ENCODE measurements at places on chromosomes 3 and 15.

DNA sequence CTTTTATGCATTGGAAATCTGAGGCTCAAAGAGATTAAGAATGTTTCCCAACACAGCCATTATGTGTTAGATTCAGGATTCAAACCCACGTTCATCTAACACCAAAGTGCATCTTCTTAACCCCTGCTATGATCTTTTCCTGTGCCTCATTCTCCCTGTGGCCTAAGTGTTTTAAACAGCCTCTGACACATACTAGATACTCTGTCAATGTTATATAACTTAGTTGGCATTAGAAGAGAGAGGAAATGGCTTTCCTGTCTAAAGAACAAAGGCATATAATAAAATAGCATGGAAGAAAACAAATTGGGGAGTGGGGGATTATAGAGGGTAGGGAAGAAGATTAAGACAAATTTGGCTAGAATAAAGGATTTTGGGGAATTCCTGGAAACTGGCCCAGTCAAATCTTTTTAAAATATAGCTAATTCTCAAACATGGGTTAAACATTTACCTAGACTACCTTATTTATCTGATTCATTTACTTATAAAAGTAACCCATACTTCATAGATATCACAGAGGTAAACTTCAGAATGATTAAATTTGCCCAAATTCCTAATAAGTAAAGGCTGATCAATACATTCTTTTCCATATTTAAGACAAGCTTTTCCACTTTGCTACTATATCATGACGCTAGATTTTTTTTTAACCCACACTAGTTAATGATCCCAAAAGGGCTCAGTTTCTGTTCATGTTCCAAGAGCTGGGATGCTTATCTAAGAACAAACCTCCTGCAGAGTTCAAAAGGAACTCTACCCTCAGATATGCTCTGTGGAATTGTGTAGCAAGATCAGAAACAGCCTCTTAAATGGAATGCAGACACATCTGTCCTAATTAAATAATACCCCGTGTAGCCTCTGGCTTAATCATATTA, 122.9 kb upstream of the PTPRG start:
- DNase-seq = no peak

DNA sequence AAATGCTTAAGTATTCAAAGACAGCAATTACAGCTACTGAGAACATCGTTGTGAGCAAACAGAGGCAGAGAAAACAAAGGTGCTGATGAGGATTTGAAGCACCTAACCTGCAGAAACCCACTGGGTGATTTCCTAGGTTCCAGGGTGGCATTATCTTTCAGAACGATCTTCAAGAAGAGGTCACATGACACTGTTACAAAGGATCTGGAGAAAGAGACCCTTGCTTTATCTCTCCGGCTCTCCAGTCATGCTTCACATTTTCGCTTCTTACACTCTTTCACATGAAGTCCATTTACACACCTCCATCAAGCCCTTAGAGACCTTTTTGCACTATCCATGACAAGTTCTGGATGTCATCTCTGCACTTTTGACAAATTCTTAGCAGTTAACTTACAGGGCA, 70.8 kb downstream of the GOLGA8B start:
- no peak for DNase-seq

DNA sequence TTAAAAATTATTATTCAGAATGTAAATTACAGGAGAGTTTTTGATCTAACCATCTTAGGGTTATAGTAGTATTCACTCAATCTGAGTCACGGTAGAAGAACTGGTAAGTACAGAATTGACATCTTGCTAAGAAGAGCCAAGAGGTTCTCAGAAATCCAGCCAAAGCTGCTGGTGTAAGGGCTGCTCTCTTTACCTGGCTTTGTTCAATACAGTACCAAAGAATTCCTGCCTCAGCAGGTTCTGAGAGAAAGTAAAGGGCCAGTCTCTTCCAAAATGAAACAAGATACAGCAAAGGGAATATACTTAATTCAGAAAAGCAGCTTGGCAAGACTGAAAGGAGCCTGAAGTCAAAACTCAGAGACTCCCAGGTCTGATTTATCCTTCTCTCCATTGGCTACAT, 193.1 kb downstream of the TNIK start:
- no peak for DNase-seq

DNA sequence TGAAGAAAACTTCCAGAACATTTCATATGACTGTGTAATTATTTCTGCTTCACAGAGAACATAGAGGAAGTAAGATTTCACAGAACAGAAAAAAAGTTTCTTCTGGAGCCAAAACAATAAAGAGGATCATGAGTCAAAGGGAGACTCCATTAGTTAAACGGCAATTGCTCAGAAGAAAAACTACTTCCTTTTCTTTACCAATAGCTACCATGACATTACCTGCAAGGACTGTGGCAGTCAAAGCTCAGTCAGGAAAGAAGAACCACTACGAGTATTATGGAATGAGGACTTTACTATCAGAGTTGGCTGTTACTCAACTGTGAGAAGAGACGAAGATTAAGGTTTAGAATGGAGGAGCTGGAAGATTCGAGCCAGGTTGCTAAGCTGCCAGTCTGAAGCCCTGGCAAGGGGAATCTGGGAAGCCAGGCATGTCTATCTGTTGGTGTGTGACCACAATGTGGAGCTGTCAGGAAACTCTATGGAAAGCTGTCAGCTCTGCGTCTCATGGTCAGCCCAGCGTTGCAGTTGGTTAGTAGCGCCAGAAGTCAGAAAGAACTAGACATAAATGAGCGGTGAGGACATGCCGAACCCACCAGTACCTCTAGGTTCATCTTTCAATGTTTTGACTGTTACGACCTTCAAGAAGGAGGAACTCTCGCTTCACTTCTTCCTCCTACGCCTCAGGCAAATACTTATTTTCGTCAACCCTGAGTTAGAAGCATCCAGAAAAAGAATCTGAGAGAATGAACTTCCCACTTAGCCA, 604.3 kb downstream of the FGF12 start:
- DNase-seq = no peak

- no peak for DNase-seq
These were observed 221.2 kb upstream of the STT3B start for GRCh38 chr3:31311559-31311958.

GRCh38 chr15:100802421-100803170, 77.0 kb upstream of the ALDH1A3 start:
- no peak for DNase-seq

DNA sequence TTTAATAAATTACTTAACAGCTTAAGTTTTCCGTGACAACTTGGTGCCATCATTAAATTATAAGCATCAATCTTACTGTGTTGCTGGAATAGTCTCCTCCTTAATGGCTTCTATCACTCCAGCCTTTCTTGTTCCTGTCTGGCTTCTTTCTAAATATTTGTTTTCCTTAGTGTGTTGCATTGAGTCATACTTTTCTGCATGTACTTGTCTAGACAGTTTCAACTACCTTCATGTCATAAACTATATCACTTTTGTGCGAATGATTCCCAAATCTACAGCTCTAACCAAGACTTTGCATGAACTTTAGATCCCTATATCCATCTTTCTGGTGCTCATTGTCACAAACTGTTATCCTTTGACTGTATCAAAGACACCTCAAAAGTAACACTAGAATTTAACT, 78.4 kb downstream of the AKAP13 start:
- DNase-seq = no peak

- no peak for DNase-seq
These were observed 533.1 kb upstream of the NAALADL2 start for GRCh38 chr3:174325834-174326700.

DNA sequence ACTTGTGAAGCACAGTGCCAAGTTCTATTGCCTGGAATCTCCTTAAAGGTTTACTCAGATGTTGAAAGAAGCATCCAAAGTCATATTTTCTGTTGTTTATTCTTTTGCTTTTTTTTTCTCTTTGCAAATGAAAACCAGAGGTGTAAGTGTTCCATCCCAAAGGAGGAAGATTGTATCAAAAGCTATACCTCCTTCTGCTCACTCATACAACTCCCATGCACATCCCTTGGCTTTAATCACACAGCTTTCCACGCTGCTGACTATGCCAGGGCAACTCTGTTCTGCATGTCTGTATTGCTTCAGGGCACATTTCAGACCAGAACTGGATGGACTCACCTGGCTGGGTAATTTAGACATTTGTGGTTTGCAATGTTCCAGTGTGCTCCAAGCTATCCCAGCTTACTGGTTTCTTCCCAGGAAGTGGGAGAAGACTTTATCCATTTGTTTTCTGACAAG, 399.6 kb upstream of the TBL1XR1 start:
- no peak for DNase-seq

DNA sequence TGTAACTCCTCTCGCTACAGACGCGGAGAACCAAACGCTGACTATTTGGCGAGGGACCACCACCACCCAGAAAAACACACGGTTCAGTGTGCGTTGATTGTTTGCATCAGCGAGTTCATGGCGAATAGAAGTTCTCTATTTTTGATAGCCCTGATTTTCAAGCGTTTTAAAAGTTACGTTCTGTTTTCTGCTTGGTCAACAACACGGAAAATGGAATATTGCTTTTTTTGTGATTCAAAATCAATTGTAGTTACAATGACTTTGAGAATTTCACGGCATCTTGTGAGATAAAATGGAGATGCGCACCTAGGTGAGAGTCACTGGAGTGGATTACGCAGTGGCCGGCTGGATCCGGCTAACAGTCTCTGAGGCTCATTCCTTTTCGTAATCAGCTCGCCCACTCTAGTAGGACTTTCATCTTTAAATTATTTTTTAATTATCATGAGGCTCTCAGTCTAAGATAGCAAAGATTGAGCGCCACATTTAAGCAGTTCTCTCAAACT, 54.8 kb downstream of the CCDC54 start:
- no peak for DNase-seq

DNA sequence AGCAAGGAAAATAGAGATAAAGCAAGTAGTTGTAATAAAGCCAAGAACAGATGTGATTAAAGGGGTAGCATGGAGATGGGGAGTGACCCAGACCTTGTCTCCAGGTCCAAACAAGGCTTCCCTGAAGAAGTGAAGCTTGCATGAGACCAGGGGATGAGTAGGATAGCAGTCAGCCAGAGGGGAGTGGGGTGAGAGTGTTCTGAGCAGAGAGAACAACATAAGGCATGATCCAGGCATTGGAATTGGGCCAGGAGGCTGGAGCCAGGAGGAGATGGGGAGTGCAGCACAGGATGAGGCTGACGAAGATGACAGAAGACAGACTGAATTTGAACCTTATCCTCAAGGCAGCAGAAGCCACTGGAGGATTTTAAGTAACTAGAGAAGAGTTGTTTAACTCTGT, 7.2 kb downstream of the TMOD2 start:
- no peak for DNase-seq

DNA sequence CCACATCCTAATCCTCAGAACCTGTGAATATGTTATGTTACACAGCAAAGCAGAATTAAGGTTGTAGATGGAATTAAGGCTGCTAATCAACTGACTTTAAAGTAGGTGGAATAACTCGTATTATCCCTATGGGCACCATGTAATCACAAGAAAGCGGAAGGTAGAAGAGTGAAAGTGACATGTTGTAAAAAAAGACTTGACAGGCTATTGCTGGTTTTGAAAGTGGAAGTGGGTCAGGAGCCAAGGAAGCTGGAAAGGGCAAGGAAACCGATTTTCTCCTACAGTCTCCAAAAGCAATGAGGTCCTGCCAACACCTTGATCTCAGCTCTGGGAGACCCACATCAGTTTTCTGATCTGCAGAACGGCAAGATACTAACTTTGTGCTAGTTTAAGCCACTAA, 6.6 kb downstream of the TP63 start:
- no peak for DNase-seq

- no peak for DNase-seq
These were observed 376.1 kb upstream of the CFAP20DC start for GRCh38 chr3:59425942-59426341.

- no peak for DNase-seq
These were observed 356.0 kb upstream of the RBMS3 start for GRCh38 chr3:28924744-28925360.

DNA sequence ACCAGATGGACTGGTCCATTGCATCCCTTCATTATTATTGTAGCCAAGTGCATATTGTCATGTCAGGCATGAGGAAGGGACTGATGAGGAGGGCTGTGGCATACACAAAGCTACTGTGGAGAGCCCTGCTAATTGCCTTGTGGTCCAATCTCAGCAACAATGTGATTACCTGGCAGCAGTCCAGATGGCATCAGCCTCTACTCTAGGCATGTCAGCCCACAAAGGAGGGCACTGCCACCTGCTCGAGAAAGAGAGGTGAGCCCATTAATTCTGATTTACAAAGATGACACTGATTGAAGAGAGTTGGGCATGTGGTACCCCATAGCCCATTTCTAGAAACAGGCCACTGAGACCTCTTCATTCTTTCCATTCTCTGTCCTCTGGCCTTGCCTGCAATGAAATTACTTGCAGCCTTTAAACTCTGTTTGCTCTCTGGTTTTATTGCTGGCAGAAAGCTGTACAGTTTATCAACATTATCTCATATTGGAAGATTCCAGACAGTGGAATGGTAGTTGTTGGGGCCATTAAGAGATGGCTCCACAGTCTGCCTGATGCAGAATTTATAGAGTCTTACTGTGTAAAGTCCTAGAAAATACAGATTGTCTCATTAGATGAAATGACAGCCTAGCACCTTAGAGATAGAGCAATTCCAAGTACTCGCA, 307.7 kb downstream of the ARPP21 start:
- no peak for DNase-seq

DNA sequence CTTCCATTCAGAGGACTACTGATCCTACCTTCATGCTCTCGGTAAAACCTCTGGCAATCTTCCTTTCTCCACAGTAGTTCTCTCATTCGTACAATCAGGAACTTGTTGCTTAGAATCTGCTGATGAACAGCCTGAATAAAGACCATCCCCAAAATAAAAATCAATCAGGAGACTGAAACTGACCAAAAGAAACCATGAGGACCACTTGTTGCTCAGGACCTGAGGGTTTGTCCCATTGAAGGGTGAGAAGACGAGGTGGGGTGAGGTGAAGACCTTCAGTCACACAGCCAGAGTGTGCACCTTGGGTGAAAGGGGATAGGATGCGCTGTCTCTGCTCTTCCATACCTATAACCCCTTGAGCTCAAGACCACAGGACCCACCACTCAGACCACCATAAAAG, 36.8 kb downstream of the SPINK8 start:
- DNase-seq = no peak

GRCh38 chr15:67033012-67033411, 32.4 kb upstream of the SMAD3 start:
- no peak for DNase-seq

DNA sequence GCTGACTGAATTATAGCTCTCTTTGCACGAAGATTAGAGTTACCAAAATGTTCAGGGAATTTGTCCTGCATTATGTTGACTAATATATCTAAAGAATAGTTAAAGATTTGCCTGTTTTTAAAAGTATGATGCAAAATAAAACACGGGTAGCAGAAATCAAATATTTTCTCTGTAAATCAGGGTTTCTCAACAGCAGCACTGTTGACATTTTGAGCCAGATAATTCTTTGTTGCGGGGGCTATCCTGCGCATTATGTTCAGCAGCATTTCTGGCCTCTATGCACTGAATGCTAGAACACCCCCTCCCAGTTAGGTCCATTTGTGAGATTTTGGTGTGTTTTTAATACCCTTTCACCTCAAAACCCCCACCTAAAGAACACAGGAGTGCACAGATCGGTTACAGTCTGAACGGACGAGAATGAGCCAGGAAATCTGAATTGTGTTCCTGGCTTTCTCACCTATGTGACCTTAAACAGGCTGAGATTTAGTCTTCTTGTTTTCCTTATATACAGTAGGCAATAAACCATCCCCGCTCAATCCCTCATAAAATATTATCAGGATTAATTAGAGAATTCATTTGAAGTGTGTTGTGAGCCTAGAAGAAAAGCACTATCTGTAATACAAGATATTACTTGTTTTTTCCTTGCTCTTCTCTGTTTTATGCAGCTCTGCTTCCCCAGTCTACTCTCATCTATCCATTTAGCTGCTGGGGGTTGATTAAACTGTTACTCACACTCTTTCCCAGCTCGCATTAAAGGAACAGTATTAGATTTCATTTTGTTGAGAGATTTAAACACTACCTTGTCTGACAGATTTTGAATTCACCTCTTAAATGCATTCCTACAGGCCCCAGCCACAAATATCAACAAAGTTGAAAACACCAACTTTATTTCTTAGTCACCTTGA, 247.5 kb upstream of the GOLIM4 start:
- no peak for DNase-seq

All from activated T-helper 2 cell treated with anti-CD3 and anti-CD28 coated beads, Interferon-gamma antibody, Interleukin-2, Interleukin-4, amounts not matched to agents 10 μg/mL and 5 μg/mL and 100 μg/mL, durations not matched to agents 14 hours and 24 hours and 36 hours (primary cell).